ENCODE measurements at places on chromosomes 4 and X. TPM values are rescaled to one million over a fixed set of nuclear protein-coding genes. Genes with fewer than 3 reads are reported as not detected.

DNA sequence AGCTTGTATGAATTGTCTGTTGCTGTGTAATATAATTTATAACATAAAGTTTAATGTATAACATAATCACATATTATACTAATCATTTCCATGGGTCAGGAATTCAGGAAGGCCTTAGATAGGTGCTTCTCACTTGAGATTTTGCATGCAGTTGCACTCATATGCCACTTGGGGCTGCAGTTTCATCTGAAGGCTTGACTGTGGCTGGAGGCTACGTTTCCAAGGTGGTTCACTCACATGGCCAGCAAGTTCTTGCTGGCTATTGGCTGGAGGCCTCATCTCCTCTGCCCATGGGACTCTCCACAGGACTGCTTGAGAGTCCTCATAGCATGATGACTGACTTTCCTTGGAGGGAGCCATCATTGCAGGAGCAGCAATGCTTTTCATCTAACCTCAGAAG is 53.4 kb upstream of the STX18 start:
- no peak for DNase-seq
- H3K4me3 ChIP-seq, result no peak overlapping the region
- H3K27ac ChIP-seq, result no peak overlapping the region
- H3K4me1 ChIP-seq, result no peaks in the 10 kb centered on the region
- peaks cover 1% of the 10 kb centered on the region for H3K36me3 ChIP-seq

DNA sequence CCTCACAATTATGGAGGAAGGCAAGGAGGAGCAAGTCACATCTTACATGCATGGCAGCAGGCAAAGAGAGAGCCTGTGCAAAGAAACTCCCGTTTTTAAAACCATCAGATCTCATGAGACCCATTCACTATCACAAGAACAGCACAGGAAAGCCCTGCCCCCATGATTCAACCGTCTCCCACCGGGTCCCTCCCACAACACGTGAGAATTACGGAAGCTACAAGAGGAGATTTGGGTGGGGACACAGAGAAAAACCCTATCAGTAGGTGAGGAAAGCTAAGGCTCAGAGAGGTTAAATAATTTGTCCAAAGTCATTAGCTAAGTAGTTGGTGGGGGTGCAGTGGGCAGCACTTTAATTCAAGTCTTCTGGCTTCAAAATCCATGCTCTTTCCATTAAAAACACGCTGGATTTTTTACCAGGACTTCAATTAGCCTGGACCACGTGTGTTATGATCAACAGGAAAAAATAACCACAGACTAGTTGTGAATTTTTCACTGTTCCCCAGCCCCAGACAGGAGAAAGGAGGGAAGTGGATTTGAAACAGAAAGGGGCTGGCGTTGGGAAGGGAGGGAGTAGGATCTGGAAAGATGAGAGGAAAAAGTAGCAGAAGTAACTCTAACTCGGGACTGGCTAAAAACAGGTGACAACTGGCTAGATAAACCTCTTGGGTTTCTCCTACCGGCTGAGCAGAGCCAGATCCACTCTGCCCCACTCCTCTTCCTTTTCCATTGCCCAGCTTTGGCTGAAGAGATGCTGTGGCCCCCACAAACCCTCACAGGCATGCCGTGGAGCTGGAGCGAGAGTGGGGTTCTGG is 986 bp downstream of the MTMR8 start:
- H3K36me3 ChIP-seq, result no peaks in the 10 kb centered on the region
- H3K27ac ChIP-seq, result no peak overlapping the region
- no peaks in the 10 kb centered on the region for H3K27me3 ChIP-seq
- no peak for DNase-seq
- H3K4me1 ChIP-seq, result peaks cover 4% of the 10 kb centered on the region

DNA sequence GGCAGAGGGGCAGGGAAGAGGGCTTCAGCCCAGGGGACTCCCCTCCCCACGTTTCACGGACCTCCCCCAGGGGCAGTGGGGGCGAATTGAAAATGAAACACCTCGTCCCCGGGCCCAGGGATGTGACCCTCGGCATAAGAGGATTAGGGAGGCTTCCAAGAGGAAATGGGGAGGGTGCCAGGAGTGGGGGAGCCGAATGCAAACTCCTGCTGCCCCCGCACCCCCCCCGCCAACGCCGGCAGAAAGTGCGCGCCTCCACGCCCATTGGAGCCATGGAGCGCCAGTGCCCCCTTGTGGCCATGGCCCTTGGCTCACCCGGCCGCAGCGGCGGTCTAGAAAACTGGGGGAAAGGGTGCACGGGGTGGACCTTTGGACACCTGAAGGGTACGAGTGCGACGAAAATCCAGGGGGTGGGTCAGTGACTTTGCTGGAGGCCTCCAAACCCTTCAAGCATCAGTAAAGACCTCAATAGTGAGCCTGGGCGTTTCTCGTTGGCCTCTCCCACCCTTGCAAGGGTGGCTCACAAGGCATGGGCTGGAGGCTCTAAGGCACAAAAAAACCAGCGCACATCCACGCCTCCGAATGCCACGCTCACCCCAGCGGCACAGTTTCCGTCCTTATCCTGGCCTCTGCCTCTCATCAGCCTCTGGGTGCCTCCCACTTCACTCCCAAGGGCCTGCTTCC is 120.8 kb upstream of the PJA1 start:
- no peaks in the 10 kb centered on the region for H3K36me3 ChIP-seq
- no peaks in the 10 kb centered on the region for H3K4me1 ChIP-seq
- H3K27me3 ChIP-seq, result no peaks in the 10 kb centered on the region
- no peak overlapping the region for H3K27ac ChIP-seq
- DNase-seq, result peak; percentile 91

- H3K4me1 ChIP-seq, result no peaks in the 10 kb centered on the region
- no peak overlapping the region for H3K4me3 ChIP-seq
- no peaks in the 10 kb centered on the region for H3K27me3 ChIP-seq
- no peaks in the 10 kb centered on the region for H3K36me3 ChIP-seq
- DNase-seq, result peak; percentile 5
These were observed 125.7 kb downstream of the CRLF2 start for GRCh38 chrX:1086444-1087409.

DNA sequence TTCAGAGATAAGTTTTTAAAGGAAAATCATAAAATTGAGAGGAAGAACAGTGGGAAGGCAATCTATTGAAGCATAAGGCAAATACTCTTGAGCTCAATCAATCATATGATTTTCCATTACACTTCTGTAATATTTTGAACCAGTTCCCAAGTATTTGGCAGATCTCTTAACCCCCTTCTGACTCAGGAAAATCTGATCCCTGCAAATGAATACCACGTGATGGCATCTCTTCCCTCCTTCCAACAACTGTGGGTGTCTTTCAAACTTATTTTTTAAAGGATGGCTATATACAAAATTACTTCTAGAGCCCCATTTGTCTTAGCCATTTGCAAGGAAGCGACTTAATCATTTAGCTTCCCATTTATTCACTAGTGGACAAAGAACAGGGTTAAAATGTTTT is 41.9 kb downstream of the AMOT start:
- no peak overlapping the region for H3K4me3 ChIP-seq
- no peaks in the 10 kb centered on the region for H3K36me3 ChIP-seq
- DNase-seq, result no peak

DNA sequence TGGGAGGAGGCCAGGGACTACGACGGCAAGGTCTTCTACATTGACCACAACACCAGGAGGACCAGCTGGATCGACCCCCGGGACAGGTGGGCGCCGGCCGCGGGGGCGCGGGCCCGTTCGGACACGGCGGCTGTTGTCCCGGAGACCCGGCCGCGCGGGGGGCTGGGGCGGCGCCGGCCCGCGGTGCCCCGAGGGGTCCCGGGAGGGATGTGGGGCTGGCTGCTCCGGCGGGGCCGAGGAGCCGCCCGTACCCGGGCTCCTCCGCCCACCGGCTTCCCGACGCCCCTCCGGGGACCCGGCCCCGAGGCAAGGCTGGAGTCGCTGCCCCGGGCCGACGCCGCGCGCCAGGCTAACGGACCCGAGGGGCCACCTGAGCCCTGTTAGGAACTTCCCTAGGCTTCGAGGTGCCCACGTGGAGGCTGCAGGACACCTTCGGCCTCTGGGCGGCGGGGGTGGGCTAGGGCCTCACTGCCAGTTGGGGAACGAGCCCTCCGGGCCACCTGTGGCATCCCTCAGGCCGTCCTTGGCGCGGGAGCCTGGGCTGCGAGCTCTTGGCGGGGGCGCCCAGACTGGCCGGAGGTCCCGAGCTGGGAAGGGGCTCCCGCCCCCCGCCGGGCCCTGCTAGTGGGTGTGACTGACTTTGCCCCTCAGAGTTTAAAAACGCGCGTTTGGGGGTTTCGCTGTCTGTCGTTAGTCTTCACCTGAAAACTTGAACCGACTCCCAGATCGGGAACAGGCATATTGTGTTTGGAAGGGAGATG is 660 bp downstream of the WWC2 start:
- no peaks in the 10 kb centered on the region for H3K27me3 ChIP-seq
- H3K36me3 ChIP-seq, result no peaks in the 10 kb centered on the region
- H3K4me1 ChIP-seq, result no peaks in the 10 kb centered on the region
- peak overlapping the region; percentile 95 for H3K27ac ChIP-seq
- H3K4me3 ChIP-seq, result peak overlapping the region; percentile 96

DNA sequence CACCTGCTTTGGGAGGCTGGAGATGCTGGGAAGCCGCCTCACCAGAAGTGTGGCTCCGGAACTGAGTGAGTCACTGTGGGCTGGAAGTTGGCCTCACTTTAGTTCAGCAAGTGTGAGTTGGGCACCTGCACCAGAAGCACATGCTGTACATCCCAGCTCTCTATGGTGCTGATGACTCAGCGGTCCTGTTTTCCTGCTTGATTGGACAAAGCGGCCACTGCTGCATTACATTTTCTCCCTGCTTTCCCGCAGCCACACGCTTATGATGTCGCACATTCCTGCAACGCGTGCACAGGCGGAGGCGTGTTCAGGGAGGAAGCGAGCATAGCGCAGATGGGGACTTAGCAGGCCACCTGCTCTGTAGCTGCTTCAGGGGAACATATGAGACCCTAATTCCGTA is 26.7 kb upstream of the CLDN34 start:
- no peak overlapping the region for H3K4me3 ChIP-seq
- no peaks in the 10 kb centered on the region for H3K27me3 ChIP-seq
- no peak for DNase-seq
- H3K4me1 ChIP-seq, result no peaks in the 10 kb centered on the region
- no peaks in the 10 kb centered on the region for H3K36me3 ChIP-seq

Gene CT45A5
- not detected for total RNA-seq

GRCh38 chr4:44861756-44862155 is 135.4 kb upstream of the GNPDA2 start:
- no peak for DNase-seq
- no peak overlapping the region for H3K4me3 ChIP-seq
- no peak overlapping the region for H3K27ac ChIP-seq

GRCh38 chr4:102901804-102902203 is 33.0 kb downstream of the CISD2 start:
- H3K4me3 ChIP-seq, result no peak overlapping the region
- no peaks in the 10 kb centered on the region for H3K27me3 ChIP-seq
- H3K4me1 ChIP-seq, result no peaks in the 10 kb centered on the region
- DNase-seq, result no peak
- H3K36me3 ChIP-seq, result no peaks in the 10 kb centered on the region

Gene ERCC6L
- 0.15 TPM for total RNA-seq

- no peaks in the 10 kb centered on the region for H3K4me1 ChIP-seq
- no peak for DNase-seq
- no peaks in the 10 kb centered on the region for H3K36me3 ChIP-seq
- no peak overlapping the region for H3K4me3 ChIP-seq
These were observed 79.8 kb upstream of the GPM6A start for GRCh38 chr4:175891851-175892250.

DNA sequence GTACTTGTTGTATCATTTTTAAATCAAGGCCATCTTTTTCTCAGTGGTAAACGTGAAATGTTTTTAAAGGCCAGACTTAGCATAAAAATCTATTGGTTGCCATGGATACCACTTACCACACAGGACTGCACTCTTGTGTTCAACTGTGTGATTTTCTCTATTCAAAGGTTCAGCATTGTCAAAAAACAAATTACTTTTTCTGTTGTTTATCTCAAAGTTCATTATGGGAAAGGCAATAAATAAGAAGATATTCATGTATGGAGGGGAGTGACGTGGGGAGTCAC is 231.0 kb upstream of the GATB start:
- peak overlapping the region; percentile 86 for H3K27ac ChIP-seq
- no peak overlapping the region for H3K4me3 ChIP-seq
- DNase-seq, result no peak
- H3K4me1 ChIP-seq, result peaks cover 5% of the 10 kb centered on the region
- no peaks in the 10 kb centered on the region for H3K27me3 ChIP-seq
- H3K36me3 ChIP-seq, result no peaks in the 10 kb centered on the region

DNA sequence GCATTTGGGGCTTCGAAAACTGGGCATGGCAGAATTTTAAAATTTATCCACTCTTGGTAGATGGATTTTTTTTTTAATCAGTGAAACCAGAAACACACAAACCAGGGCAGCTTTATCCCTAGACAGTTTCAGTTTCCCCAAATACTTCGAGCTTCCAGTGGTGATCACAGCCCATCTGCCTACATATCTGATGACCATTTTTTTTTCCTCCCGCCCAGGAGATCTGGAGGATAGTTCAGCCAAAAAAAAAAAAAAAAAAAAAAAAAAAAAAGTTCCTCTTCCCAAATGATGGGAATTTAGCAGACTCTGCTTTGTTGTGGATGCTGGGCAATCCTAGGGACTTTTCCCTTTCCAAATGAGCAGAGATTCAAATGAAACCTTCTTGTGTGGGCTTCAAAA is 1.0 kb upstream of the TBC1D9 start:
- H3K4me1 ChIP-seq, result no peaks in the 10 kb centered on the region
- no peak for DNase-seq
- no peak overlapping the region for H3K4me3 ChIP-seq
- no peaks in the 10 kb centered on the region for H3K27me3 ChIP-seq
- no peaks in the 10 kb centered on the region for H3K36me3 ChIP-seq

Gene OTC
- 0.23 TPM for total RNA-seq

GRCh38 chrX:112941209-112941837 is 100.7 kb upstream of the AMOT start:
- DNase-seq, result no peak
- no peaks in the 10 kb centered on the region for H3K27me3 ChIP-seq
- no peak overlapping the region for H3K4me3 ChIP-seq
- H3K4me1 ChIP-seq, result no peaks in the 10 kb centered on the region
- no peak overlapping the region for H3K27ac ChIP-seq

- peak; percentile 89 for DNase-seq
- no peaks in the 10 kb centered on the region for H3K27me3 ChIP-seq
- no peaks in the 10 kb centered on the region for H3K4me1 ChIP-seq
- no peaks in the 10 kb centered on the region for H3K36me3 ChIP-seq
- no peak overlapping the region for H3K4me3 ChIP-seq
These were observed 57.1 kb upstream of the PJA1 start for GRCh38 chrX:69222103-69223090.

GRCh38 chrX:69503228-69503781 is 821 bp upstream of the NALF2 start:
- no peaks in the 10 kb centered on the region for H3K27me3 ChIP-seq
- no peak for DNase-seq
- no peak overlapping the region for H3K4me3 ChIP-seq
- no peaks in the 10 kb centered on the region for H3K4me1 ChIP-seq
- H3K27ac ChIP-seq, result no peak overlapping the region

Measured in aorta (tissue), 5 donors.